NCI-H446 treated with DMSO at 0.1 percent for 48 hours (cell line): ENCODE measurements at places on chromosomes 3 and 15.

GRCh38 chr3:11228041-11228440, 44.2 kb upstream of the ATG7 start:
- no peak for DNase-seq

DNA sequence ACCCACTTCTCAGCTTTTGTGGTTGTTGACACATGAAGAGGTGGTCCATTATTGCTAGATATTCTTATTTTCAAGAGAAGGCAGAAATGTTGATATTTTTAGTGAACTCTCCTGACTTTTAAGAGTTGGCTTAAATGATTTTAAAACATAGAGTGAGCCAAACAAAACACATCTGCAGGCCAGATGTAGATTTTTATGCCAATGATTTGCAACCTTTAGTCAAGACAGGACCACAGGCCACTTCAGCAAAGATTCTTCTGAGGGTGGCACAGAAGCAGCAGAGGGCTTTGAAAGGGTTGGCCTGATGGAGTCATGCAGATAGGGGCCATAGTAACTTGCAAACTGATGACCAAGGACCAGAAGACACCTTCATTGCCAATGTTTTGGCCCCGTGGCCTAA, 276.5 kb upstream of the P2RY1 start:
- no peak for DNase-seq

DNA sequence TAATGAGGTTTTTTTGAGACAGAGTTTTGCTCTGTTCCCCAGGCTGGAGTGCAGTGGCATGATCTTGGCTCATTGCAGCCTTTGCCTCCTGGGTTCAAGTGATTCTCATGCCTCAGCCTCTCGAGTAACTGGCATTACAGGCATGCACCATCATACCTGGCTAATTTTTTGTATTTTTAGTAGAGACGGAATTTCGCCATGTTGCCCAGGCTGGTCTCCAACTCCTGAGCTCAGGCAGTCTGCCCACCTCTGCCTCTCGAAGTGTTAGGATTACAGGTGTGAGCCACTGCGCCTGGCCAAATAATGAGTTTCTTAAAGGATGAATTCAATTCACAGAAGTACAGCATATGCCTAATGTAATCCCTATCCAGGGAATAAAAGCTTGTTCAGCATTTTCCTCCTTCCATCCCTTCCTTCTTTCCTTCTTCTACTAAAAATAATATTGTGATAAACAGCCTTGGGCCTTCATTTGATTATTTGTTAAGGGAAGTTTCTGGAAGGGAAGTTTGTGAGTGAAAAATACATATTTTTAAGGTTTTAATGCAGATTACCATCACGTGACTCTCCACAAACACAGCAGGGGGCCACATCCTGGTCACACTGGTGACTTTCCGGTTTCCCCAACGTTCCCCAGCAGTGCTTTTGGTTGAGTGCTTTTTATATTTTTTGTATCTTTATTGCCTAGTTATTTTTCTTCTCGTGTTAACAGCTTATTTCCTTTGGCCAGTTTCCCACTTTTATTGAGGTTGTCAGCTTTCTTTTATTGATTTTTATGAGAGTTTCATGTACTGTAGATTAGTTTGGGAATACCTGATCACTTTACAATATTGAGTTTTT, 116.8 kb downstream of the USP13 start:
- DNase-seq = no peak

GRCh38 chr15:73467758-73468157, 24.8 kb downstream of the REC114 start:
- DNase-seq = no peak

GRCh38 chr3:108588601-108589000, 637 bp downstream of the CIP2A start:
- no peak for DNase-seq

DNA sequence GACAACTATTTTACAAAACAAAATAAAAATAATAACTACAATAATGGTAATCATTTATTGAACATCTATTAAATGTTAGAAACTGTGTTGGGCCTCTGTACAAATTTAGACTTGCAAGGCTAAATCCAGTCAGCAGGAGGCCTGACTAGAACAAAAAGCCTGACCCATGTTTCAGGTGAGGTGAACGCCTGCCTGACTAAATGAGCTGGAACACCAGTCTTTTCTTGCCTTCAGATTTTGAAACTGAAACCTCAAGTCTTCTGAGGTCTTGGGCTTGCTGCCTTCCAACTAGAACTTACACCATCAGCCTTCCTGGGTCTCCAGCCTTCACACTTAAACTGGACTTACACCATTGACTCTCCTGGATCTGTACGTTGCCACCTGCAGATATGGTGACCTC, 706.9 kb downstream of the TBL1XR1 start:
- DNase-seq = no peak

DNA sequence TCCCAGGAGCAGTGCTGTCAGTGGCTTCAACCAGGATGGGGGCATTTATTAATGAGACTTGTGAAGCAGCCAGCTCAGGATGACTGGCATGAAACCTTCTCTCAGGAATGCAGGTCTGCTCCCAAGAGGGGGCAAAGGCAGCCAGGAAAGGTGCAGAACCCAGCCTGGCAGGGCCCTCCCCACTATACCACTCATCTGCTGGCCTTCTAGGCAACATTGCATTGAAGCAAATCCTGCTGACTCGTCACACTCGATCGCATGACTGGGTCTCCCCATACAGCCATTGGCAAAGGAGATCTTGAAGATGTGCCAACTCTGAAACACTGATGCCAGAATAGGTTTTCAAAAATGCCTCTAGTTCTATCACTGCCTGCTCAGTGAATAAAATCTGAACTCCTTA, 65.7 kb upstream of the CMTM7 start:
- DNase-seq = peak; percentile 54

- DNase-seq = no peak
Observed at GRCh38 chr3:109115451-109115850, 2.5 kb downstream of the MORC1 start.
